ENCODE measurements at places on chromosomes 4 and X.

- no peak for DNase-seq
These were observed 2529.3 kb downstream of the ARAP2 start for GRCh38 chr4:33714971-33715370.

GRCh38 chr4:80459918-80460473 lies 124.5 kb downstream of the CFAP299 start:
- DNase-seq, result no peak

- no peak for DNase-seq
These were observed 26.3 kb downstream of the CCNQ start for GRCh38 chrX:153572601-153573000.

DNA sequence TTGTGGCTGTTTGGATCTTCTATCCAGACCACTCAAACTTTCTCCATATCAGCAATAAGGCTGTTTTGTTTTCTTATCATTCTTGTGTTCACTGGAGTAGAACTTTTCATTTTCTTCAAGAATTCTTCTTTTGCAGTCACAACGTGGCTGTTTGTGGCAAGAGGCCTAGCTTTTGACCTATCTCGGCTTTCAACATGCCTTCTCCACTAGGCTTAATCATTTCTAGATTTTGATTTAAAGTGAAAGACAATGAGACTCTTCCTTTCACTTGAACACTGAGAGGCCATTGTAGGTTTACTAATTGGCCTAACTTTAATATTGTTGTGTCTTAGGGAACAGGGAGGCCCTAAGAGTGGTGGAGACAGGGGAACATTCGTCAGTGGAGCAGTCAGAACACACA lies 19.1 kb downstream of the FGF2 start:
- no peak for DNase-seq

- DNase-seq, result no peak
These were observed 13.2 kb downstream of the GALNT7 start for GRCh38 chr4:173181848-173182247.

Data from stimulated activated CD4-positive, alpha-beta T cell treated with anti-CD3 and anti-CD28 coated beads, Interleukin-1b, Interleukin-23, amount 100 ng/mL, for 1 hour (primary cell).